Testis (tissue), 5 donors: ENCODE measurements at places on chromosomes 1 and 21. TPM values are rescaled to one million over a fixed set of nuclear protein-coding genes. Genes with fewer than 3 reads are reported as not detected.

GRCh38 chr21:26072666-26073615 lies 97.6 kb downstream of the APP start:
- DNase-seq: no peak

The RGS13 gene
- total RNA-seq: 0.25 TPM

The DIRAS3 gene
- total RNA-seq: 2.0 TPM

The ATAD3C gene
- total RNA-seq: 3.0 TPM

DNA sequence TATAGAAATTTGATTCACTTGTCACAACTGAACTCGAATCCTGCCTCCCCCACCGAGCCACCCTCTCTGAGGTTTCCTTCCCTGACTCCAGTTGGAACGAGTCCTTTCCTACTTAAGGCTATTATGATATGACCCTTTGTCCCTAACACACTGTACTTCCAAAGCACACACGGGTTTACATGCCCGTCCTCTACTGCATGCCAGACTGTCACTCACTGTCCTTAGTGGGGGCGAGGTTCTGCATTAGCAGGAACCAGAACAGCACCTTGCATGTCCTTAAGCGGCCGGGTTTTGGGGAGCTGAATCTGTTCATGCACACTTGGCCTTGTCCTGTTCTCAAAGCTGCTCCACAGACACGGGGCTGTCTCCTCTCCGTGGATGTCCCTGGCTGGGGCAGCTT lies 164.6 kb upstream of the KCNJ6 start:
- DNase-seq: no peak

DNA sequence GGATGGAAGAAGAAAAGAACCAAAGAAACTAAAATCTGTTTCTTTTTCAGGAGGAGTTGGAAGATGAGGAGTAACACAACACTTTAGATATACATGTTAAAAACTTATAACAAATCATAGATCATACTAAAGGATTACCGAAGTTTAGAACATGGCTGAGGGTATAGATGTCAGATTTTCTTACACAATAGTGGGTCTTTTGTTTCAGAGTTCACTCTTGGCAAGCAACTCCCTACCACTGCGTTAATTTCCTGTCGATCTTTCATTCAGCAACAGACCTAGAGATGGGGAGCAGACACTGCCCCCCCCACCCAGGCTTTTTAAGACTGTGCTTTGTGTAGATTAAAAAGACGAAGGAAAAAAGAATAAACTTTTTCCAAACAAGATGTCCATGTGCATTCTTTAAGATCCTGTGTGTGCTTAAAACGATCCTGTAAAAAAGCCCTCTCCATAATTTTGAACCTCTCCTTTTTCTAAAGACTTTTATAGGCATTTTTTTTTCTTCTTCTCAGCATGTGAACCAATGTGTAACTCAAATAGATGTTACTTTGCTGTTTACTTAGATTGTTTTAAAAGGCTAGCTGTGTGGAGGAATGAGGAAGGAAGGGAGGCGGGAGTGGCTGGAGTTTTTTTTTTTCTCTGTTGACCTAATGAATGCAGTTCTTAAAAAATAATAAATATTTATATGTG lies 50.4 kb downstream of the NFIA start:
- DNase-seq: no peak

The CADM3 gene
- total RNA-seq: 6.4 TPM

DNA sequence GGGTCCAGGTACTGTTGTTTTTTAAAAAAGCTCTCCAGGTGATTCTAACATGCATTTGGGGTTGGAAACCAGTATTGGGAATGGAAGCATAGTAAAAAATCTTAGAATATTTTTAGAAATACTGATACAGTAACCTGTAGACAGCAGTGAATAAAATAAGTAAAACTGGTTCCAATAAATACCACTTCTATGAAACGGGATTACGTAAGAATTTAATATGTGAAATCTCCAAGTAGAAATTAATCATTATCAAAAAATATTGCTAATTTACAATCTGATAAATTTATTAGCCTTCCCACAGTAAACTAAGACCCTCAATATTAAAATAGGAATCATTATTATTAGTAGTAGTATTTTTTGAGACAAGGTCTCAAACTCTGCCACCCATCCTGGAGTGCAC lies 177.5 kb downstream of the COP1 start:
- no peak for DNase-seq
